ENCODE measurements at places on chromosomes 3 and 15.

DNA sequence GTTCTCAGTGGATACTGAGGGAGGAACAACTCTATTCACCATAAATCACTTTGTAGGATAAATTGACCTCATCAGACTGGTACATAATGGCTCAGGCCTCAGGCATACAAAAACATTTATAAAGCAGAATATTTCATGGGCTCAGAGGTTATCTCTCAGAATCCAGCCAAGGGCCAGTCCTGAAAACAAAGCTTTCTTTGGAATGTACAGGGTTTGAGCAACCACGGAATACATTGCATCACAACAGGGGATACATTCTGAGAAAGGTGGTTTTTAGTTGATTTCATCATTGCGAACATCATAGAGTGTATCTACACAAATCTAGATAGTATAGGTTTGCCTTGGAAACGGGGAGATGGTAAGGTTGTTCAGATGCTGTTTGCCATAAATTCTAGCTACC, 33.4 kb upstream of the CTDSPL2 start:
- no peak for DNase-seq

- DNase-seq = no peak
Observed at GRCh38 chr3:56933803-56934202, 126.7 kb upstream of the SPATA12 start.

DNA sequence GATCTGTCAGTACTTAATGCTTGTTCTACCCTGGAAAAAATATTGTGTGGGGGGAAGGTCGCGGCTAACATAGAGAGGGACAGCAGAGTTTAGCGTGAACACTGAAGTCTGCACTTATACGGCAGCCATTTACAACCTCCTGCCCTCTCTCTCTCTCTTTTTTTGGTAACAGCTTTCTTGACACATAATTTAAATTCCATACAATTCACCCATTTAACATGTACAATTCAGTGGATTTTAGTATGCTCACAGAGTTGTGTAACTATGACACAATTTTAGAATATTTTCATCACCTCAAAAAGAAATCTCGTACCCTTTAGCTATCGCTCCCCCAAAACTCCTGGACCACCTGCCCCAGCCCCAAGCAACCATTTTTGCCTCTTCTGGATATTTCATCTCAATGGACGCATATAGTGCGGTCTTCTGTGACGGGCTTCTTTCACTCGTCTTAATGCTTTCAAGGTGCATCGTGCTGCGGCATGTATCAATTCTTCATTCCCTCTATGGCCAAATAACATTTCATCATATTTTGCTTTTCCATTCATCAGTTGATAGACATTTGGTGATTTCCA, 141.8 kb downstream of the XXYLT1 start:
- DNase-seq = no peak

GRCh38 chr3:193826159-193826795, 233.3 kb downstream of the OPA1 start:
- DNase-seq = no peak

DNA sequence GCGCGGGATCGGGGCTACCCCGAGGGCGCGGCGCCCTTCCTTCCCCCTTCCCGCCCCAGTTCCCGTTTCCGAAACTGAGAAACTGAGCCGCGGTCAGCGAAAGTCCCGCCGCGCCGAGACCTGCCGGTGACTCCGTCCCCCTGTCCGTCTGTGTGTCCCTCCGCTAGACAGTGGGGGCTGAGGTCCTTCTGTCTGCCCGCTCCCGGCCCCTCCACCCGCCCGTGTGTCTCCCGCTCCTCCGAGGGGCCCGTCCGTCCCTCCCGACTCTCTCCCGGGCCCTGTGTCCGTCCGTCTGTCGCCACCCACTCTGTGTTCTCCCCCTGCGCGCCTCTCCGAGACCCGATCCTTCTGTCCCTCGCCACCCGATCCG, 426 bp downstream of the PRKCD start:
- DNase-seq = no peak

- DNase-seq = no peak
Observed at GRCh38 chr3:39750712-39751111, 58.7 kb upstream of the MYRIP start.

DNA sequence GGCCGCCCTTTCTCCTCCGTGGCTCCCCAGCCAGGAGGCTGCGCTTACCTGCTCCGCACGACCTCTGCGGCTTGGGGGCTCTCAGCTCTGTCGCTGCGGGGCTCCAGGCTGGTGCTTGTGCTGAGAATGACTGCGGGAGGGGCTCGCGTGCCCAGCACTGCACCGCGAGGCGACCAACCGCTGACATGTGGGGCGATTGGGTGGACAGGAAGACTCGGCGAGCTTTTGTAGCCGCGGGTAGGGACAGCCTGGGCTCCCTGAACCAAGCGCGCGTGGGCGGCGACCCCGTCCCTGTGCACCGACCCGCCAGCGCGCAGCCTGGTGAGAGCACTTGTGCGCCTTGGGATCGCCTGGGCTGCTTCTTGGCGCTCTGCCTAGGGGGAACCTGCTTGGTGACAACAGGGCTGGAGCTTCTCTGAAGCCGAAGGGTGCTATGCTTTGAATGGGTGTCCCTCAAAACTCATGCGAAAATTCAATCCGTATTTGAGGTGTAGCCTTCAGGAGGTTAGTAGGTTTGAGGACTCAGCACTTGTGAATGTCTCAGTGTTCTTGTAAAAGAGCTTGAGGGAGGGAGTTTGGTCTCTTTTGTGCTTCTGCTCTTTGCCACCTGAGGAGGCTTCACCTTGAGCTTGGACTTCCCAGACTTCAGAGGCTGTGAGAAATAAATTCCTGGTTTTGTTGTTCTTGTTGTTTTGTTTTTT, 50.4 kb downstream of the IL12A start:
- DNase-seq = no peak

GRCh38 chr3:62559831-62560445, 186.6 kb upstream of the FEZF2 start:
- DNase-seq = no peak

DNA sequence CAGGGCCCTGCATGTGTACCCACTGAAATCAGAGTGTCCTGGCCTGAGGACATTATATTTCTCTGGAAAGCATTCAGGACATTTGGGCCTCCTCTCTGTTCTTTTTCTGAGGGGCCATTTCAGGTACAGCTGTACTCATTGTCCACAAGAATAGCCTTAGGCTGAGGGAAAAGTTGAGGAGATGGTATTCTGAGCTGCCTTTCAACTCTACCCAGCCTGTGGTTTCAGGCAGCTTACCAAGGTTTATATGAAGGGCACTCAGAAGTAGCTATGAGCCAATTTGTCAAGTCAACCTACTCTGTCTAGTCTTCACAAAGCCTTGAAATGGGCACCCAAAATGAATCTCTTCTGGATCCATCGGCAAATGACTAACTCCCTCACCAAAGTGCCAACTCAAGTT, 9.4 kb downstream of the ATP13A4 start:
- no peak for DNase-seq

GRCh38 chr3:37290551-37290950, 116.2 kb upstream of the LRRFIP2 start:
- no peak for DNase-seq

- no peak for DNase-seq
Observed at GRCh38 chr15:25871403-25871802, 8.3 kb upstream of the ATP10A start.

DNA sequence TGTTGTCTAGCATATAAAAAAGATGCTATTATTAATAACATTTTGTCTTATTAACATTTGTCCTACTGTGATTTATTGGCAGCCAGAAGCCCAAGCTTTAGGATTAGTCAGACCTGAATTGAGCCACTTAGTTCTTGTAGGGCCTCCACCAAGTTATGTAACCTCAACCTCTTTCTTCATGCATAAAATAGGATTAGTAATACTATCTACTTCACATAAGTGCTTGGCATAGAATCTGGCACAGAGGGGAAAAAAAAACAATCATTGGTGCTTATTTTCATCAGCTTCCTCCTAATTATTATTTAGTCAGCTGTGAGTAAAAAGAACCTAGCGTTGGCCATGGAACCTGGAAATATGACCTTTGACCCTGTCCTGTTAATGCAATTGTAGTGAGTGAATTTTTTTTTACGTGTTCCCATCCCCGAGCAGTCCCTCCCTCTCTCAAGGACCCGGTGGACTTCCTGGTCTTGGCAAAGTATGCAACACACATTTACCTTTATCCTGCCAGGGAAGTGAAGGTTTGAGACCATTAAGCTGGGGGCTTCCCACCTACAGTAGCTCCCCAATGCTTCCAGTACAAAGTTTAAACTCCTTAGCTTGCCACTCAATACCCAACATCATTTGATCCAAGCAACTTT, 136.8 kb downstream of the FHIT start:
- DNase-seq = no peak

DNA sequence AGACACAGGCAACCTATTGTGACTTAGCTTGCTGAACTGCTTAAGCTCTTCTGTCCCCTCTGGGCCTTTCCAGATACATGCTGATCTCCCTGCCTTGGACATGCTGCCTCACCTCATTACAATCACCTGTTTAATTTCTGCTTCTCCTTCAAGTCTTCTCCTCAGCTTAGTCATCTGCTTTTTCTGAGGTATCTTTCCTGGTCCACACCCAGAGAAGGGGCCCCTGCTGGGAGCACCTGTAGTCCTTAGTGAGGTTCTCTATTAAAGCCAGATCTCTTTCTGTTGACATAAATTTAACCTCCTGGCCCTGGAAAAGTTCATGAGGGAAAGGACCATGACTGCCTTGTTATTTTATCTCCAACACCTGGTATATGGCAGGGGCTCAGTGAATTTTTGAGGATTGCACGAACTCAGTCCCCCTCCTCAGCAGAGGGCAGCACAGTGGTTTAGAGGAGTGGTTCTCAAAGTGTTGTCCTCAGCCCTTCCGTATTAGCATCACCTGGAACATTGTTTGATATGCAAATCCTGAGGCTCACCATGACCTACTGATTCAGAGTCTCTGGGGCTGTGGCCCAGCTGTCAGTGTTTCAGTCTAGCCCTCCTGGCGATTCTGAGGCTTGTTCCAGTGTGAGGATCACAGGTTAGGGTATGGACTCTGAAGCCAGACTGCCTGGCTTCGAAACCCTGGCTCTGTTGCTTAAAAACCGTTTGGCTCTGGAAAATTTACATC, 12.7 kb downstream of the COL6A6 start:
- no peak for DNase-seq

GRCh38 chr3:28053759-28054158, 187.7 kb upstream of the CMC1 start:
- no peak for DNase-seq

All from stimulated activated naive CD4-positive, alpha-beta T cell (primary cell).